Adipocyte (in vitro differentiated cells): ENCODE measurements at places on chromosomes 1 and 21.
A peak's percentile ranks its signal among the peaks of the same experiment; 100 is the strongest.

GRCh38 chr1:206489980-206490770, 17.2 kb upstream of the RASSF5 start:
- peak; percentile 88 for DNase-seq

DNA sequence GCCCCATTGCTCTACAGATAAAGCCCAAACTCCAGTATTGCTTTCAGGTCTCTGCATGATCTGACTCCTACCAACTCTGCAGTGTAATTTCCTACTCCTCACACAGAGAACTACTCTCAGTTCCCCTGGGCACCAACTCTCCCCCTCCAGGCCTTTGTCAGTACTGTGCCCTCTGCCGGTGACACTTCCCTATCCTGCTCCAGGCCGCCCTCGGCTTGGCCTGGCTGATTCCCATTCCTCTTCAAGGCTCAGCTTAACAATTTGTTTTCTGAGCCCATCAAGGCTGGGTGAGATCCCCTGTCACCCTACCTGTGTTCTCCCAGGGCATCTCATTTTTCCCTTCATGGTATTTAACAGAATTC, 2.6 kb downstream of the SLAMF8 start:
- DNase-seq, result no peak

GRCh38 chr1:202242080-202242419, 48.5 kb downstream of the LGR6 start:
- DNase-seq, result no peak

- DNase-seq, result no peak
Observed at GRCh38 chr1:163772246-163772645, 450.5 kb downstream of the NUF2 start.

DNA sequence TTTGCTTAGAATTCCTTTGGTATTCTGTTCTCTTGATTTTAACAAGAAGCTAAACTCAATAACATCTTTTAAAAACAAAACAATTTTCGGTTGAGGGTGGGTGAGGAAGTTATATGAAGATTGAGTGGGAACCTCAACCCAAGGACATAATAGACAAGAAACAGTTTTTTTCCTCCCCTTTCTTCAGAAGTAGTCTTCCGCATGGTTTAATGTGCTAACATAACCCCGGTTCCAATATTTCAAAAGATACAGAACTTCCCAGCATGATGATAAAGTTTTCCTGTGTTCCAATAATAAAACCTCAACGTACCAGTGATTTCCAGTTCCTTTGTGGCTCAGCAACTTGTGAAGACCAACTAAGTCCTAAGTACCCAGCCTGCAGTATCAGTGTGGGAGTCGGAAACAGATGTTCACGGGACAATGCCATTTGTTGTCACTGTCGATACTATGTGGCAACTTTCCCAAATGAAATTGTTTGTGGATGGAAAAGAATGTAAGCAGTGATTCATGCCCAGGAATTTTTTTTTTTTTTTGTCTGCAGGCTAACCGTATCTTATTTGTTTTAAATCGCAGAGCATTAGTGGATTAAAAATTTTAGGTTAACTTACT, 48.5 kb downstream of the NR5A2 start:
- DNase-seq, result peak; percentile 89

- DNase-seq, result no peak
Observed at GRCh38 chr1:213385806-213386324, 334.8 kb downstream of the RPS6KC1 start.

- no peak for DNase-seq
Observed at GRCh38 chr1:22557341-22557950, 5.8 kb upstream of the EPHA8 start.

GRCh38 chr1:94440088-94440487, 21.9 kb downstream of the ABCD3 start:
- no peak for DNase-seq

GRCh38 chr1:201703621-201704438, 125.1 kb upstream of the IPO9 start:
- DNase-seq, result peak; percentile 94

DNA sequence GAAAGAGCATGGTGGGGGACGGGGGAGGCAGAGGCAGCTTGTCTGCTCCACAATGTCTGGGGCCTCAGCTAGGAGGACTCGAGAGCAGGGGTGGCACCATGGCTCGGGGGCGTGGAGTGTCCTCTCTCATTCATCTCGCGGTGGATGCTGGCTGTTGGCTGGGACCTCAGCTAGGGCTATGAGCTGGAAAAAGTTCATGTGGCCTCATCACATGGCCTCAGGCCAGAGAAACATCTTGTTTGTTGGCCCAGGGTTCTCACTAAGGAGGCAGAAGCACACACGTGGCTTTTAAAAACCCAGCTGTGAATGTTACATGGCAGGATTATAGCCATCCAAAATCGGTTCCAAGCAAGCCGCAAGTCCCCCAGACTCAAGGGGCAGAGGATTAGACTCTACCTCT, 6.2 kb upstream of the CENPS start:
- DNase-seq, result peak; percentile 46

DNA sequence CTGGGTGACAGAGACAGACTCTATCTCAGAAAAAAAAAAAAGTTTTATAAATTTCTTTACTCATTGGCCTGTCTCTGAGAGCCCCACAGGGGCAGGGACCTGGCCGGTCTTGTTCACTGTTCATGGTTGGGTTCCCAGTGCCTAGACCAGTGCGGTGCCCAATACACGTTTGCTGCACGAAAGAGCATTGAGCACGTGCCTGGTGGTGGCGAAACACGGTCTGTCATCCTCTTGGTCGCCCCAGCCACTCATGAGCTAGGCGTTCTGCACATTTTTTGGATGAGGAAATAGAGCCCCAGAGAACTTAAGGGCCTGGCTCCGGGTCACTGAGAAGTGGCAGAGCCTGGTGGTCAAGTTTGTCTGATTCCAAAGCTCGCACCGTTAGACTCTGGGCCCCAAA, 18.7 kb upstream of the EPHA8 start:
- no peak for DNase-seq

GRCh38 chr1:109762821-109763645, 690 bp downstream of the EPS8L3 start:
- DNase-seq, result peak; percentile 45

GRCh38 chr1:152871731-152872126, 6.4 kb upstream of the SMCP start:
- DNase-seq, result no peak

GRCh38 chr1:192763243-192763642, 45.6 kb upstream of the RGS2 start:
- peak; percentile 32 for DNase-seq

- peak; percentile 16 for DNase-seq
Observed at GRCh38 chr1:247054992-247055415, 23.6 kb downstream of the ZNF670 start.

DNA sequence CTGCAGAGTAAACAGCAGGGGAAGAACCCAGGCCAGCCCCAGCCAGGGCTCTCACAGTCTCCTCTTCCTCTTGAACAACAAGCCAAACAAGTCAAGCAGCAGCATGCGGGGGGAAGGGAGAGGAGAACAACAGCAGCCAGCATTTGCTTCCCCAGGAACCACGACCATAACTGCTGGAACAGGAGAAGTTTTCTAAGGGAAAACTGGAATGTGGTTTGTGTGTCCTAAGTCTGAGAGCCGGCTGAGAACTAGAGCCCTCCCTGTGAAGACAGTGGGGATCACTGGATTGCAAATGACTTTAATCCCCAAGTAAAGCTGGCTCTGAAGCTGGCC, 48.2 kb downstream of the COQ8A start:
- DNase-seq, result no peak

DNA sequence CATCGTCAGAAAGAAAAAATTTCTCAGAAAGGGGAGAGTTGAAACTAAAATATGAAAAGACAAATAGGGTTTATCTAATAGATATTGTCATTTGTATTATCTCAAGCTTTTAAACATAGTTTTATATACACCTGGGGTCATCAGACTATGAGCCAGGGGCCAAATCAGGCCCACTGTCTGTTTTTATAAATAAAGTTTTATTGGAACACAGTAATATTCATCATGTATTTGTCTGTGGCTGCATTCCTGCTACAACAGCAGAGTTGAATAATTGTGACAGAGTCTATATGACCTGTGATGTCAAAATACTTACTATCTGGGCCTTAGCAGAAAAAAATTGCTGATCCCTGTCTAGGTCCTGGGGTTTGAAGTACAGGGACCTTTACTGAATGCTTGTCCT, 120.5 kb upstream of the RUNX1 start:
- DNase-seq, result no peak

- DNase-seq, result no peak
Observed at GRCh38 chr1:7221826-7222694, 436.8 kb downstream of the CAMTA1 start.
